ENCODE measurements at places on chromosomes 16 and 17.

DNA sequence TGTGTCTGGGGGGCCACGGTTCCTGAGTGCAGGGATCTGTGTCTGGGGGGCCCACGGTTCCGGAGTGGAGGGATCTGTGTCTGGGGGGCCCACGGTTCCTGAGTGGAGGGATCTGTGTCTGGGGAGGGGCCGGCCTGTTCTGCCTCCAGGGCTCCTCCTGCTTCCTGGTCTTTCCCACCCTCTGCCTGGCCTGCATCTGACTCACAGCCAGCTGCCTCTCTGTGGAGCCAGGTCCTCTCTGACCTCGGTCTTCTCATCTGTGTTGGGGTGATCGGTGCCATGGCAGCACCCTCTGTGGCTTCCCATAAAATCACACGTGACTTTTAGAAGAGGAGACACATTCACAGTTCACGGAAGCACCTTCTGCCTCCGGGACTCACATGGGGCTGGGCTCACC lies 50.3 kb downstream of the ZFPM1 start:
- DNase-seq = no peak

GRCh38 chr17:44230140-44230539 lies 10.7 kb upstream of the UBTF start:
- DNase-seq = no peak

- DNase-seq = no peak
Observed at GRCh38 chr16:19808061-19808641, 76.5 kb downstream of the GPRC5B start.

DNA sequence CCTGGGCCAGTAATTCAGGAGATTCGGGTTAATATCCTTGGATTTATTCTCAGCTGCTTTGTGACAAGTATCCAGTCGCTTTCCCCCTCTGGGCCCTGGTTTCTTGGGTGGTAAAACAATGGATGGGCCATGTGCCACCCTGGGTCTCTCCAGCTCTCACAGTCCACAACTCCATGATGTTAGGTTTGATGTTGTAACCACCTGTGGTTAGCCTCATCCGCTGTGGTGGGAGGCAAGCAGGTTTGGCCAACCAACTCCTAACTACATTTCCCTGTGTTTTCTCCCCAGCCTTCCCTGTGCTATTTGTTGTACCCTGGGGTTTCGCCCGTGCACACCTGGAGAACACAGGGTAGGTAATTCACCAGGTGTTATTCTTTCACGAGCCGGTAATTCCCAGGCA lies 35.1 kb downstream of the GLP2R start:
- no peak for DNase-seq

DNA sequence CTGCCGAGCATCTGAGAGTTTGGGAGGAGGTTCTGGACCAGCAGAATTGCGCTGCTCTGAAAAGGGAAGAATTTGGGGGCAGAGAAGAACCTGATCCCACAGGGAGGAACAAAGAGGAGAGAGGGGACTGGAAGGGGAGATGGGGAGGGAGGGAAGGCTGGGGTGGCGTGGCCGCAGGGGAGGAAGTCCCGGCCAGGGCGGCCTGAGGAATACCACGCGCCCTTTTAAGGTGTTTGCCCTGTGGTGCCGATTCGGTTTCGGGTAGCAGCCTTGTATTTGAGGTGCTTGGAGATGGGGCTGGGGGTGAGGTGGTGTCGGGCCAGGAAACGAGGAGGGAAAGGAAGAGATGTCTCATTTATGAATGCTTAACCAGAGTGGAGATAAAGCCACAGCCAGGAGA lies 51.3 kb downstream of the AKAP1 start:
- DNase-seq = no peak

GRCh38 chr16:35182043-35182677 lies 1722.7 kb downstream of the TP53TG3F start:
- DNase-seq = no peak

DNA sequence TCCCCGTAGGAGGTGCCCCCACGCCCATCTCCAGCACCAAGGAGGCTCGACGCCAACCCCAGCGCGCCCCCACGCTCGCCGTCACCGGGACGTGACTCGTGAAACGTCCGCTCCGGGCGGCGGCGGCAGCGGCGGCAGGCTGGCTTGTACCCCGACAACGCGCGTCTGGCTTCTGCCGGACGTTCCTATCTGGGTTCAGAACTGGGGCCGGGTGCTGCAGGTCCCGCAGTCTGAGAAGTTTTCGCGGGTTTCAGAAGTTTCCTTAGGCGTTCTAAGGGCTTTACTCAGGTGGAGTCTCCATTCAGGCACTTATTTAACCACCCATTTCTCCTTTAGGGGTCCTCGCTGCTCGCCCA lies 672 bp upstream of the ALKBH5 start:
- peak; percentile 82 for DNase-seq

GRCh38 chr17:14621826-14622614 lies 321.1 kb downstream of the HS3ST3B1 start:
- DNase-seq = no peak

DNA sequence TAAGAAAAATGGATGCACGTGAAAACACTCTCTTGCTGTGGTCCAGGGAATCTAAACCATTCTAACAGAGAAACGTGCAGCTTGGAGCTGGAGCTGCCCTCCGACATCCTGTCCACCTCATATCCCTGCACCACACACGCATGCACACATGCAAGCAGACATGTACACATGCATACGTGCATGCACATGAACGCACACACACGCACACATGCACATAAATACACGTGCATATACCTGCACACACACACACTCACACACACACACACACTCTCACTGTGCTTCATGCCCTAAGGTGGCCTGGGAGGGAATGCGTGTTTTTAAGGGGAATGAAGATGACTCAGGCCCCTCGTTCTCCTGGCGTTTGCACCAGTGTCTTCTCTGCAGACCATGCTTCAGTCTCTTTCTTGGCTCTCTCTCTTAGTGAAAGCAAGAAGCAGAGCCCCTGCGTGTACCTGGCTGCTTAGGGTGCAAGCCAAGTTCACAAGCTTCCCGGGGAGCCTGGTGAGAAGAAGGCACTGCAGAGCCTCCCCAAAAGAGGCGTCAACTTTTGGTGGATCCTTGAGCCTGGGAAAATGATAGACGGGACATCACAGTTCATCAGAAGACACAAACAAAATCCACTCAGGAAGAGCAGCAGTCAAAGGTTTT lies 72.8 kb downstream of the GOSR1 start:
- DNase-seq = no peak

DNA sequence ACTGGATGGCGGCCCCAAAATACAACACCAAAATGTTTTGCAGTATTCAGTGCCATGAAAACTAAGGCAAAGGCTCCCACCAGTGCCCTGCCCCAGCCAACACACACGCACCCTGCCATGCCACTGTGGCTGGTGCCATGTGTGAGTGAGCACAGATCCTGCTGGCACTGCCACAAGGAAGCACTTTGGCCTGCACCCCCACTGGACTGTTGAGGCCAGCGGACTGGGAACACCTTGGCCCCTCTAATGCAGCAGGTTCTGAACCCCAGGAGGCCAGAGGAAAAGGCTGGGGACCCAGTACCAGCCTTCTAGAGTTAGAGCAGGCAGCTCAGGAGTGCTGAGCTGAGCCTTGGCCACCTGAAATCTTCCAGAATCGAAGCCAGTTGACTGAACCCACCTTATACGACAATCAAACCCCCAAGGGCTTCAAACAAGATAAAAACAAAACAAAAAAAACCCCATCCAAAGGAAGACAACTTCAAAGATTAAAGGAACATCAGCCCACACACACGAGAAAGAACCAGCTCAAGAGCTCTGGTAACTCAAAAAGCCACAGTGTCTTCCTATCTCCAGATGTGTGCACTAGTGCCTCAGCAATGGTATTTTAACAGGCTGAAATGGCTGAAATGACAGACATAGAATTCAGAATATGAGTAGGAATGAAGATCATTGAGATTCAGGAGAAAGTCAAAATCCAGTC lies 21.5 kb downstream of the NLRP1 start:
- no peak for DNase-seq

DNA sequence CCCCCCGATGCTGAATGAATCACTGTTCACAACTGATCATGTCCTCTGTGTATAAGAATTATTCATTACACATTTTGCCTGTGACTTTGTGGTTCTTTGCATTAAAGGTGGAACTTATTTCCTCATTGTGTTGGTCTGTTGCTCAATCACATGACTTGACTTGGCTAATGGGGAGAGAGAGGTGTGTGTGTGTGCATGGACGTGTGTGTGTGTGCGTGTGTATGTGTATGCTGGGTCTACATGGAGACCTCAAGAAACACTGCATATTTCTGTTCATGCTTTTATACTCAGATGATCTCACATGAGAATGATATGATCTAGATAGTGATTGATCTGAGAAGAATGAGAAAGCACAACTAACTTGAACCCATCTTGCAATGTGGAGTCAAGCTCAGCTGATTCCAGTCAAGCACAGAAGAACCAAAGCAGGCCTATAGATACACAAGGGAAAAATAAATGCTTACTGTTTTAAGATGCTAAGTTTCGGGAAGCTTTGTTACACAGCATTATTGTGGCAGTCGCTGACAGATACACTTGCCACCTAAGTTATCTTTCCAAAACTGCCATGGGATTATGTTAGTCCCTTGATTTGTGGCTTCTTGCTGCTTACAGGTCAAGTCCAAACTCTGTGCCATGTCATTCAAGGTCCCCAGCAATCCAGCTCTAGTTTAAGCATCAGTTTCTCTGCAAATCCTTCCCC lies 167.9 kb upstream of the ZFHX3 start:
- DNase-seq = no peak

- DNase-seq = no peak
Observed at GRCh38 chr17:57424777-57425188, 168.5 kb downstream of the MSI2 start.

DNA sequence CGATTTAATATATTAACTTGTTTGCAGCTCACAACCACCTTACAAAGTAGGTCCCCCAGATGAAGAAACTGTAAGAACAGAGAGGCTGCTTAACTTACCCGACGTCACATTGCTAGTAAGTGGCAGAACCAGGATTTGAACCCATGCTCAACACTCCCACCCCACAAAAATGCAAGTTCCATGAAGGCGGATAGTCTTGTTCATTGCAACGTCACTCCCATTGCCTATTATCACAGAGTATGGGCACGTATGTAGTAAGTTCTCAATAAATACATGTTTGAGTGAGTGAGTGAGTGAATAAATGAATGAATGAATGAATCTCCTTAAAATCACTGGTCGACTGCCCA lies 1.1 kb downstream of the USP31 start:
- DNase-seq = no peak

DNA sequence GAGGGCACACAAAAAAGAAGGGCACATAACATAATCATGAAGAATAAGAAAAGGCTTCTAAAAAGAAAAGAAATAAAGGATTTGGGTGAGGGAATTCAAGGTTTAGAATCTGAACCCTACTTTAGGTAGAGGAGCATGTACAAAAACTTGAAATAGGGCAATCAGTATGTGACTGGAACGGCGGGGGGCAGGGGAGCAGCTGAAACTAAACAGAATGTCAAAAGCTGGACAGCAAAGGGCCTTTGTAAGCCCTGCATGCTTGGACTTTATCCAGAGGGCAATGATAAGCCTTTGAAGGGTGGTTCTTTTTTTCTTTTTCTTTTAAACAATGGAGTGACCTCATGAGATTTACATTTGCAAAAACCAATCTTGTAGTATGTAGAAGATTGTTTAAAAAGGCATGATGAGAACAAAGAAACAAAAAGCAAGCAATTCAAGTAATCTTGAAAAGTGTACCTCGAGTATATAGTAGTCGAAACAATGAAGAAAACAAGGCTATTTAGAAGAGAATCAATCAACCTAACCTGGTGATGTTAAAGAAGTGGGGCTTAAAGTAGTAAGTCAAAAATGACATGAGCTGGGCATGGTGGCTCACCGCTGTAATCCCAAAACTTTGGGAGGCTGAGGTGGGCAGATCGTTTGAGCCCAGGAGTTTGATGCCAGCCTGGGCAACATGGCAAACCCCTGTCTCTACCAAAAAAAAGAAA lies 46.7 kb upstream of the ANKFY1 start:
- DNase-seq = no peak

GRCh38 chr17:3025421-3026124 lies 37.8 kb downstream of the OR1D5 start:
- no peak for DNase-seq

GRCh38 chr17:83185023-83186002 lies 105.9 kb downstream of the METRNL start:
- no peak for DNase-seq

GRCh38 chr17:57236686-57237299 lies 19.5 kb upstream of the MSI2 start:
- no peak for DNase-seq

GRCh38 chr17:142876-143784 lies 5.8 kb downstream of the SCGB1C2 start:
- no peak for DNase-seq

- no peak for DNase-seq
Observed at GRCh38 chr17:53137869-53138268, 684.9 kb upstream of the KIF2B start.

GRCh38 chr16:72482695-72483094 lies 310.7 kb upstream of the PMFBP1 start:
- DNase-seq = no peak

DNA sequence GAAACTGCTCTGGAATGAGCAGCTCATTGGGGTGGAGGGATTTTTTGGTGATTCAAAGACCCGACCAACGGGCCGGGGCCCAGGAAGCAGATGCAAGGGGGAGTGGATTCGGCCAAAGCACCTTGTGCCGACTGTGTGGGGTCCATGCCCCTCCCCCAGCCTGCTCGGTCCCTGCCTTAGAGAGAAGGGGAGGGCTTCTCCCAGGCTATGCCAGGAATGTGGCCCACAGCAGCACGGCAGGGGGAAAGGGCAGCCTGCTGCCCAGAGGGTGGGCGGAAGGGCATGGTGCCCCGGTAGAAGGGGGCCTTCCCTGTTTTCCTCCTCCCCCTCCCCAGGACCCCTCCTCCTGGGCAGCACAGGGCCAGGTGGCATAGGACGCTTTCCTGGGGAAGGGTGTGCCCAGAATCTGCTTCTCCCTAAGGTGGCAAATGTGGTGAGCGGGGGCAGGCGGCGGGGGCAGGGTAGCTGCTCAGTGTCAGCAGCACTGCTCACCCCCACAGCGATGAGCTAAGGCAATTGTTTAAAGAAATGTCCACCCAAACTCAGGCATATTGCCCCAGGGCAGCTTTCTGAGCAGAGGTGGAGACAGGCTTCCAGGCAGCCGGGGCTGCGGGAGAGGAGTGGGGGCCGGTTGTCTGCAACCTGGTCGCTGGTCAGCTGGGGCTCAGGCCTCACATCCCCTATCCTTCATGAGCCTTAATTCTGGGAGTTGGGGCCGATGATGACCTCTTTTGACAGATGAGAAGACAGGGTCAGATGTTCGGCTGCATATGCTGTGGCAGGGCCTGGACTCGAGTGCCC lies 33.9 kb upstream of the MLKL start:
- DNase-seq = no peak

DNA sequence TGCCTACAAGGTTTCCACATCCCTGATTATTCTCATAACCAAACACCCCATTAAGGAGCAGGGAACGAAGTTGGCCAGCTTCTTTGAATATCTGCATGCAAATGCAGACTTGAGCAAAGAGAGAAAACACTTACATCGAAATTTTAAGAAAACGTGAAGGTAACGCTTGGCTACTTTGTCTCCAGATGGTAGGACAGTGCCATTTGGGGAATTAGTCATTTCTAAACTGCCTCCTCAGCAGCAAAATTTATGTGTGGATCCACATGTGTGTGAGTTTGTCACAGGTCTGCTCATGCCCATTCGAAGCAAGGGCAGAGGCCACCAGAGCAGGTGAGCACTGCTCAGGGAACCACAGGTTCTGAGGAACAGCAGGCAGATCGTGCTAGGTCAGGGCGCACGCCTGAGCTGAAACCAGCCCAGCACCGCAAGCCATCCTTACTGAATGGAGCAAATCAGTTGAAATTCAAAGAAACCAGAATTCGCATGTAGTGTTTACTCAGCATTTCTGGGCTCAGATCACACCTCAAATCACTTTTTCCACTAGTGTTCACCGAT lies 80.1 kb downstream of the SOCS1 start:
- DNase-seq = peak; percentile 56

All from stimulated activated CD4-positive, alpha-beta T cell treated with anti-CD3 and anti-CD28 coated beads, Interleukin-15, amount 100 ng/mL, for 48 hours (primary cell).